CMK (cell line): ENCODE measurements at places on chromosomes 16 and 17.

DNA sequence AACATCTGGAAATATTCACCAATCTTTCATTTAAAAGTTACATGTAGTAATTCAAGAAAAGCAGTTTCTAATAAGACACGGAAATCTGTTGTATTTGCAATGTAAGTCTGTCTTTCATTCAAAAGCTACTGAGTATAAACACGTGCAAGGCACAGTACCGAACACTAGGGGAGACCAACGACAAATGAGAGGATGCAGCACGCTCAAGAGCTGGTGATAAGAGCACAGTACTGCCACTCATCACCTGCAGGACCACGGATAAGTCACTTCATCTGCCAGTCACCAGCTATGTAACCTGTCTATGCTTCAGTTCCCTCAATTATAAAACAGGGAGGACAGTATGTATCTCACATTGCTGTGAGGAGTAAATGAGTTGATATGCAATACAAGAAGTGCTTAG, 67.1 kb downstream of the CLEC18A start:
- no peak for DNase-seq

DNA sequence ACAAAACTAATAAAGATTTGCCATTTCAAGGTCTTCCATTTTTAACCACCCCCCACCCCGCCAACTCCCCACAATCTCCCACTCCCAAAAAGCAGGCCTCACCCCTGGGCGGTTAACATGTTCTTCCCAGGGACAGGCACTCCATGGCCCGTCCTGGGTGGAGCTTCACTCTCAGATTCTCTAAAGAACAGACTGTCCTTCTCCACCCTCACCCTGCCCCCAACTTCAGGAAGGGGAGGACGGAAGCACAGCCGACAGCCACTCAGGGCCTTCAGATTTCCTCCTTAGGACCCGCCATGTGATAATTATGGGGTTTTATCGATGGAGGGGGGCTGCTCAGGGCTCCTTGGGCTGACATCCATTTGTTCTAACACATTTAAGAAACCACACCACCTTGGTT, 61.9 kb downstream of the ZFHX3 start:
- no peak for DNase-seq

- no peak for DNase-seq
These were observed 16.0 kb downstream of the NSRP1 start for GRCh38 chr17:30132615-30133014.

DNA sequence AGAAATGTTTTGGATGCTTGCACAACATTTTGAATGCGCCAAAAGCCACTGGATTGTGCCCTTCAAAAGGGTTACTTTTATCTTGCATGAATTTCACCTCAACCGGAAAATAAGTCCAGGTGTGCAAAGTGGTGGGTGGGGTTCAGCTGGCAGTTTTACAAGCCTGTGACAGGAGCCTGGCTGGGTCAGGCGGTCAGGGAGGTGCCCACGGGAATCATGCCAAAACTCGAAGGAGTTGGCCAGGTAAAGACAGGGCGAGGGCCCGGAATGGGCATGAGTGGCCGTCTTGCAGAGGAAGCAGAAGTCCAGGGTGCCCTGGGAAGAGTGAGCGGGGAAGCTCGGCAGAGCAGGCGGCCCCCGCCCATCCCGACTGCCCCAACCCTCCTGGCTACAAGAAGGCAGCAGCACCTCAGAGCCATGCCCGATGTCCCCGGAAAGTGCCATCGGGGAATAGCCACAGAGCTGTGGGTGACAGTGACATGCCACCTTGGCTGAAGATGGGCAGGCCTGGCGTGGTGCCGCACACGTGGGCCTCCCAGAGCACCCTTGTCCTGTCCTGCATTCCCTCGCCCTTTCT, 19.1 kb upstream of the CACNG1 start:
- no peak for DNase-seq

- DNase-seq: no peak
These were observed 17.8 kb upstream of the METRNL start for GRCh38 chr17:83061586-83061985.

- no peak for DNase-seq
These were observed 153.4 kb downstream of the TMEM114 start for GRCh38 chr16:8436931-8437330.

GRCh38 chr17:7034955-7035590, 742 bp upstream of the SLC16A13 start:
- no peak for DNase-seq

GRCh38 chr16:275786-276232, at the start of gene RGS11:
TSS of gene RGS11 (minus strand) at chr16:275944. CDS start at chr16:275911, 33 bp downstream.
- DNase-seq: no peak

GRCh38 chr16:78570399-78571141, 471.1 kb downstream of the WWOX start:
- no peak for DNase-seq

- no peak for DNase-seq
These were observed 1.9 kb downstream of the SBK1 start for GRCh38 chr16:28294201-28294600.

GRCh38 chr16:13680021-13680889, 239.7 kb upstream of the ERCC4 start:
- no peak for DNase-seq

DNA sequence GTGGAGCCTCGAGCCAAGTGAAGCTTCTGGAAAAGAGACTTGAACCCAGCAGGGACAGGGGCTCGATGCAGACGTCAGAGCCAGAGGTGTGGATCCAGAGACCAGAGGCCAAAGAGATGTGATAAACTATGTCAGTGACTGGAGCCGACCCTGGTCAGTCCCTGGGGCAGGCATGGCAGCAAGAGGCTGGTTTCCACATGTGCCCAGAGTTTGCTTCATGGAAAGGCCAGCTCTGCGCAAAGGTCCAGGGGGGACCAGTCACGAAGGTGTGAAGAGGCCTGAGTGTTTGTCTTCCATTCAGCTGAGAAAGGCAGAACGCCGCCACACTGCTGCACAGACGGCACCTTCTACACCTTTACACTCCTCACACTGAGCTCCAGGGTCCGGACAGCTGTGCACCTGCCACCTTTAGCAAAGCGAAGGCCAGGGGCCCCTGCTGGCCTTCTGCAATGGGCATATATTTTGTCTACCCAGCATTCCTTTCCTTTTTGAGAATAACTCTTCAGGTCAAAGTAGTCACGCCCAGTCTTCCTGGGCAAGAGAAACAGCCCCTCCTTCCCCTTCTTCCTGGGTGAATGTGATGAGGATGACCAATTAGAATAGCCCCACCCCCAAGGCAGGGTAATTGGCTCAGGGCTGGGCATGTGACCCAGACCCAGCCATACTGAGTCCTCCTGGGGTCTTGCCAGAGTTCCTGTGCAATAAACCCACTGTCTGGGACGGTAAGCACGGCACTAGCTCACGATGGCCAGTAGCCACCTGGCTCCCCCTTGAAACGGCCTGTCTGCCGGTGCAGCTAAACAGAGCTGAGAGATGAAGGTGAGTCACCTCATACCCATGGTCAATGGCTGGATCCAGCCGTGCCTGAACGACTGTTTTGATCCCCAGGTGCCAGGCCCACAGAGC, 2.3 kb upstream of the RPH3AL start:
- DNase-seq: no peak

- no peak for DNase-seq
These were observed 38.7 kb upstream of the NFAT5 start for GRCh38 chr16:69526831-69527655.

- DNase-seq: no peak
These were observed 23.8 kb downstream of the LITAFD start for GRCh38 chr16:8905795-8906591.

- DNase-seq: no peak
These were observed 174.1 kb downstream of the WSCD1 start for GRCh38 chr17:6244253-6244652.

DNA sequence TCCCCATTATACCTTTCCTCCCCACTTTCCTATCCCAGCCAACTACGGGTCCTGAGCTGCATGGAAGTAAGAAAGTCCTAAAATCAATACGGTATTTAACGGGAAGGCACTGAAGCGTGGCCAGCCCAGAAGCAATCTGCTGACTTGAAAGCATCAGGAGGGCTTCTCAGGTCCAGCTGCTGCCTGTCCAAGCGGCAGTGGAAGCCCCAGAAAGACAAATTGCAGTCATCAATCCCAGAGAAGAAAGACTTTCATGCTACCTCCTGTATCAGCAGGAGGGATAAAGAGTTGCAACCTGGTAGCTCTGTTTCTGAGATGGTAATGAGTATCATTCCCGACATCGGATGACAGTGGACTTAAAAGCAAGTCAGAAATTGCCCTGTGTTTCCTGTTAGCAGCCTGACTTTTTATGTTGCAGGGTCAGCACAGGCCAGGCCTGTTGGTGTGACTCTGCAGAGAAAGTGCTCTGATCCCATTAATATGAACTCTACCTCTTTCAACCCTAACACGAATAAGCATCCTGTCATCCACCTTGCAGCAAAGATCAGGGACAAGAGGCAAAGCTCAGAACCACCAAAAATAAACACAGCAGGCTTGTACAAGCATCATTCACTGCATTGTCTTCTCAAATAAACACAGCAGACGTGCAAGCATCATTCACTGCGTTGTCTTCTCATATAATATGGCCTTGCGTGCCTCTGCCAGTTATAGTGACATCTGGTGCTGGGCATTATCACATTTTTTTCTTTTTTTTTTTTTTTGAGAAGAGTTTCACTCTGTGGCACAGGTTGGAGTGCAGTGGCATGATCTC, 358.6 kb upstream of the CDH11 start:
- DNase-seq: no peak
